Effector CD8-positive, alpha-beta T cell (primary cell): ENCODE measurements at places on chromosomes 5 and 9.

- DNase-seq: no peak
Measured at GRCh38 chr5:132053483-132053882, 7.0 kb upstream of the IL3 start.

DNA sequence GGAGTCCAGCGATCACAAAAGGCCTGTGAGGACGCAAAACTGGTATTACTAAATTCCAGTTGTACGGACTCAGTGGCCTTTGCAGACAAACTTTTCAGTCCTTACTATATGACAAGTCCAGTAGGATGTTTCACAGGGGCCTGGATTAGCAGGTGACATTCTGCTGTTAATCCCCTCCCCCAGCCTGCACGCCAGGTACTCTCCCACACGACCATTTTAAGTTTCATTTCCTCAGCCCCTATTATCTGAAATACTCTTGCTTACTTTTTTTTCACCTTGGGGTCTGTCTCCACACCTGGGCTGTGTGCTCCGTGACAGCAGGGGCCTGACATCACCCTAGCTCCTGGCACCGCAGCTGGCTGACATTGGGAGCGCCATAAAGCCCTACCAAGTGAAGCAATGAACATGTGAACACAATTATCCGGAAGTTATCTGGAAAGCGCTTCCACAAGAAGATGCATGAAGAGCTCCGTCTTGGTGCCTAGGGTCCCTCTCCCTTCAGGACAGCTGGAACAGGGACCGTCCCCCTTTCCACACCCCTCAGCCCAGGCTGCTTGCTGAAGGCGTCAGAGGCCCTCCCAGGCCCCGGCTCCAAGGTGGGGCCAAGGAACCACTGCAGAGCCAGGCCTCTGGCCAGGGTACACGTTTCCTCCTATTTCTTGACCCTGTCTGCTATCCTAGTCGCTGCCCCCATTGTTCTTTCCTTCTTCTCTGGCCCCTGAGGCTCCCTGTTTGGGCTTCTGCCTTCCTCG lies 39.7 kb upstream of the ZNF622 start:
- DNase-seq: no peak

- no peak for DNase-seq
Measured at GRCh38 chr5:1229822-1230221, 4.6 kb downstream of the SLC6A18 start.

DNA sequence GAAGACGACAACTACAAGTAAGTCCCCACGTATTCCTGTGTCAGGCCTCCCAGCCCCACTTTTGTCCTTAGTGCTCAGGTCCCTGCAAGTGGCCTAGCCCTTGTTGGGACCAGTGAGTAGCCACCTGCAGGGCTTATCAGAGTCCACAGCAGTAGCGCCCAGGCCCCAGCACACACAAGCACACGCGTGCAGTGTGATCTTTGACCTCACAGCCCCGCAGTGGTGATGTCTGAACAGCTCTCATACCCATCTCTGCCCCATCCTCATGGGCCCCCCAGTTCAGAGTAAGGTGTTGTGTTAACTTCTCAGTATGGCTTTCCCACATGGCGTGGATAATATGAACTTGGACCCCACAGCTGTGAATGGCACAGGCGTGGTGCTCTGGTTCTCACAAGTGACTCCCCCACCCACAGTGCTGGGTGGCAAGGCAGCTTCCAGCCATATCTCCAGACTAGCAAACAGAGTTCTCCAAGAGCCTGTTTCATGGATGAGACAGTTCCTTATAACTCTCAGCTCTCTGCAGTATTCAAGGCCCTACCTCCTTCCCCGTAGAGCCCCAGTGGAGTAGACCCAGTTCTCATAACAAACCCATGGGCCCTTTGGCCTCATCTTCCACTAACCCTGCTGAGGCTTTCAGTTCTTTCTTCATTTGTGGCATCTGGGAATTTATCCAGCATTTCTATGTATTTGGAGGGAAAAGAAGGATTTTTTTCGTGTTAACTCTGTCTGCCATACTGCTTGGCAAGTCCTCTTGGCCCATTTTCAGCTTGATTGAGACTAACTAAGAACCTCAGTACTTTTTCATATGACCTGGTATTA lies 46.5 kb upstream of the ANGPTL2 start:
- DNase-seq: no peak

GRCh38 chr5:156920861-156921431 lies 42.1 kb downstream of the TIMD4 start:
- no peak for DNase-seq

- DNase-seq: no peak
Measured at GRCh38 chr5:143716881-143717280, 95.1 kb upstream of the HMHB1 start.

DNA sequence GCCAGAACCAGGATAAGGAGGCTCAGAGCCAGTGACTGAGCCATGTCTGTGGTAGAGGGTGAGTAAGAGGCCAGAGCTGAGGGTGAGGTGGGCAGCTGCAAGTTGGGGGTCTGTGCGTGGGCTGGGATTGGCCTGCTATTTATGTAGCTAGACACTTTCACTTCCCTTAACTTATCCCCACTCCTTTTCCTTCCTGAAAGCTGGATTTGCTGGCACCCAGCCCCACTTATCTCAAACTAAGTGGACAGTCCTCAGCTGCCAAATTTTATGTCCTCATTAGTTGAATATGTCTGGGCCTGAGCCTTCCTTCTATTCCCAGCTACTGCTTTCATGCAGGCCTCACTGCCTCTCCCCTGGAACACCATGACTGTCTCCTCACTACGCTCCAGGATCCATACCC lies at the start of gene CCL21:
Gene CCL21 (minus strand): TSS at position 114 of the 400 bp plus-strand sequence. CDS start 70 bp downstream, at position 44.
- no peak for DNase-seq

DNA sequence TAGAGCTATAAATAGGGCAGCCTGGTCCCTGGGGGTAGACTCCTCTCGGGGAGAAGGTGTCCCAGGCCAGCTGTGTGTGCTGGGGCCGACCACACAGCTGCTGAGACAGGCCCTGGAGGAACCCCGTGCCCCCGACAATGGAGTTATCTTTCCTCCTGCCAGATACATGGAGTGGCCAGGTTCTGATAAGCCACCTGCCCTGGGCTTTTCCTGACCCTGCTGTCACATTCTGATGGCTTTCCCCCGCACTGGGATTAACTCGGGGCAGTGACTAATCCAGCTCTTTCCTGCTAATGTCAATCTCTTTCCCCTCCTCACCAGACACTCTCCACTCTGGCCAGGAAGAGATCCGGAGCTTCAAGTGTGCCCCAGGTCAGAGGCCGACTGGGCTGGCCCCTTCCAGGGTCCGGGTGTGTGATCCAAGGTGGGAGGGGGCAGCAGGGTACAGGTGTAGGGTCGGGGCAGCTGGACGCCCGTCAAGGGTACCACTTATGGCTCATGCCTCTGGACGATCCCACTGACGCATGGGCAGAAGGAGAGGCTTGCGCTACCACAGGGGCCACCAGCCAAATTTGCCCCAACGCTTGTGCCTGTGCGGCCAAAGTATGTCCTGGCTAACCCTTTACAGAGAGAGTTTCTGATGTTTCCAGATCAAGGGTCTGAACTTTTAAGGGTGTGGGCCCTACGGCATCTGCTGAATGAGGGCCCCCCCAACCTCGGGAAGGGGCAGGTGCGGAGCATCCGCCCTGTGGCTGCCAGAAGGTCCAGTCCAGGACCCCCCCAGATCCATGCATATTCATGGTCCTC lies 20.6 kb upstream of the COL5A1 start:
- DNase-seq: no peak

- DNase-seq: no peak
Measured at GRCh38 chr9:89664896-89665329, 60.1 kb downstream of the GADD45G start.

- DNase-seq: no peak
Measured at GRCh38 chr5:112276991-112277390, 142.1 kb downstream of the EPB41L4A start.

DNA sequence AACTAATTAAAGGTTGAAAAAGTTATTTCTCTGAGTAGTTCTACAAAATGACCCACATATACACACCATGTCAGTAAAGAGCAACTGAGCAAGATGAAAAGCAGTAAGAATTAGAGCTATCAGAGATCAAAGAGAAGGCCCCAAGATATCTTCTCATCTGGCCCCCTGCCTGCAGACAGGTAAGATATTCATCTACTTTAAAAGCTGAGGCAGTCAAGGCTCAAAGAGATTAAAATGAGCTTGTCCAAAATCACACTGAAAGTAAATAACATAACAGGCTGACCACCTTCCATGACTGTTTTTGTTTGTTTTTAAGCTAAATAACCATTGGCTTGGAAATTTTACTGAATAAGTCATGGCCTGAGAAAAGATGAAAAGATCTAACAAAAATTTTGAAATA lies 266.2 kb downstream of the FBXL17 start:
- no peak for DNase-seq

DNA sequence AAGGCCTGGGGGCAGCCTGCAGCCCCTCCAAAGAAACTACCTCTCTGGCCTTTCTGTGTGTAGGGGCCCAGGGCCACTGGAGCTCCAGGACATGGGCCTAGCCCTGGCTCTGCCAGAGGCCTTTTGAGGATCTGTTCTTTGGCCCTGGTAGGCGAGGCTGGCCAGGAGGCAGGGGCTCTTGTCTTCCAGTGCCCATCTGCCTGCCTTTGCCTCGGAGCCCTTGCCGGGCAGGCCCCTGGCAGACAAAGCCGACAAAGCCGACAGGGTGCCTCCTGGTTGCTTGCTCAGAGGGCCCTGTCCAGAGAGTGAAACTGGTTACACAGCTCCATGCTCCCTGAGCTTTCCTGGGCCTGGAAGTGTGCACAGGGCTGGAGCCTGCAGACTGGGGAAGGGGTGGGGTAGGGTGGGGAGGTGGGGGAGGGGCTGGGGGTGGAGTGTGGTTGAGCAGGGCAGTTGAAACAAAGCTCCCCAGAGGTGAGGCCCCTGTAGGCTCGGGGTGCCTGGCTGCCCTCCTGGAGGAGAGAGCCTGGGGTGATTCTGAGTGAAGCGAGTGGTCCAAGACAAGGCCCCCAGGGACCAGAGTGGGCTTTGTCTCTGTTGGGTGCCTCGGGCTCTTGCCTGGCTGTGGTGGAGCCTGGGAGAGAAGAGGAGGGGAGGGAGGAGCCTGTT lies 29.3 kb downstream of the PTPA start:
- DNase-seq: no peak

DNA sequence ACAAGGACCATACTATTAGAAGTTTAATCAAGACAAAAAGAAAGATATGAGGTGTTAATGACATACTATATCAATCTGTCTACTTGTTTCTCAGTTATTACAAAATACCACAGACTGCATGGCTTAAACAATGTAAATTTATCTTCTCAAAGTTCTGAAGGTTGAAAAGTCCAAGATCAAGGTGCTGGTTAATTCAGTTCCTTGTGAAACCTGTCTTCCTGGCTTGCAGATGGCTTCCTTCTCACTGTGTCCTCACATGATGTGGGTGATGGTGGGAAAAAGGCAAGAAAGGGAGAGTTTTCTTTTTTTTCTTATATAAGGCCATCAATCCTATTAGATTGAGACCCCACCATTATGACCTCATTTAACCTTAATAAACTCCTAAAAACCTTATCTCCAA lies 15.6 kb upstream of the SPINK14 start:
- DNase-seq: no peak

GRCh38 chr5:172123269-172123692 lies 64.7 kb downstream of the STK10 start:
- no peak for DNase-seq

DNA sequence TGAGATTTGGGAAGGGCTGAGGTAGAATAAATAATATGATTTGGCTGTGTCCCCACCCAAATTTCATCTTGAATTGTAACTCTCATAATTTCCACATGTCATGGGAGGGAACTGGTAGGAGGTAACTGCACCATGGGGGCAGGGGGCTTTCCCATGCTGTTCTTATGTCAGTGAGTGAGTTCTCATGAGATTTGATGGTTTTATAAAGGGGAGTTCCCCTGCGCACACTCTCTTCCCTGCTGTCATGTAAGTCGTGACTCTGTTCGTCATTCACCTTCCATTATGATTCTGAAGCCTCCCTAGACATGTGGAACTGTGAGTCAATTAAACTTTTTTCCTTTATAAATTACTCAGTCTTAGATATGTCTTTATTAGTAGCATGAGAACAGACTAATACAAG lies 115.5 kb upstream of the STARD4 start:
- no peak for DNase-seq

DNA sequence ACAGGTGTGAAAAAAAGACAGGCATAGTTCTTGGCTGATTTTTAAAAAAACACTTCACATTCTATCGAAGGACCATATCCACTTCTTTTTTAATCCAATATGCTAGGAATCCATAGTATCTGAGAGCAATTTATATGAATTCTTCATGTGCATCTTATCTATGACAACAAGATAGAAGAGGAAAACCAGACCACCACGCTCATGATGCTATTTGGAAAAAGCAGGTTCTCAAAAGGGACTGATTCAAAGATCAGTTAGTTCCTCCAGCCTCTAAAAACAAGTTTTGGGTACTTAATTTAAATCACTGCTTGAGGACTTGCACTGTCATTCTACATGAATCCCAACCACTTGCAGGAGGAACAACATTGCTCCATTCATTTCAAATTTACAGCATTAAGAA lies 6.3 kb downstream of the MEF2C start:
- DNase-seq: no peak

DNA sequence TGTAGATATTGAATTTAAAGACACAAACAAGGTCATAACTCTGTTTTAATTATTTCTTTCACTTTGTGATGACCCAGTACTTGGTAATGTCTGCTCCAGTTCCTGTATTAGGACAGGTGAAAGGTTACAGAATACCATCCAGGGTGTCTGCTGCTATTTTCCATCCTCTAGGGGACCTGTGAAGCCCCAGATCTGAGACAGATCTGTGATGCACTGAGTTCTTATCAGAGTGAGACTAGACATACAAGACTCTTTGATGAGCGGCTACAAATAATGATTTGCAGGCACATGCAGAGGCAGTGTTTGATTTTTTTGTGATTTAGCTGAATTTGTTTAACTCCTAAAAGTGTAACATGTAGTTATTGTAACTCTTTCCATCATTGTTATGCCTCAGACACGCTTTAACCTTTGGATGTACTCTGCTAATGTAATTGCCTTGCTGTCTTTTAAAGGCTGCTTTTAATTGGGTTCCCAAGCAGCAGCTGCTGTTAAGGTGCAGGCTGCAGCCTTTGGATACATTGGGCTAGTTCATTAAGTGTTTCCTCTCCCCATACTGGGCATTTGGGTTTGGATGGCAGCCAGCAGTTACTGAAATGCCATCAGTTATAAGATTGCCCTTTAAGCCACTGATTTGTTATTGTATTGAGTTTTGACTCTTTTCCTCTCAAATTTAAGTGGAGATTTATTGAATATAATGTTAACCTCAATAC lies 63.3 kb downstream of the RASGRF2 start:
- DNase-seq: no peak

DNA sequence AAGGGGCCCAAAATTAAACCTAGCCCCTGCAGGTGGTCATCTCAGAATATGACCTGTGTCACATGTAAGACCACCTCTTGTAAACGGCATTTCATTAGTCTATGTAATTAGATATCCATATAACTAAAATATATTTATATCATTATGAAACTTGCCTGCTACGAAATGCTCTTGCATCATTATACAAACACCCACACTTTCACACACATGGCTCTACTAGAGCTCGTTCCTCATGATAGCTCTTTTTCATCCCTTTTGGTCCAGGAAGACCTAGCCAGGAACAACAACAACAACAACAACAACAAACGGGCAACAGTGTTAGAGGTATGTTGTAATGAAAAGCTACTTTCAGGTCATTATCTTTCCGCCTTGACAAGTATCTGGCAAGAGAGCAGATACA lies 58.6 kb downstream of the LHFPL2 start:
- no peak for DNase-seq

GRCh38 chr5:83401775-83402174 lies 69.8 kb upstream of the VCAN start:
- no peak for DNase-seq

- no peak for DNase-seq
Measured at GRCh38 chr5:54558362-54558761, 40.8 kb downstream of the SNX18 start.

GRCh38 chr5:34957857-34958690 lies 28.7 kb downstream of the DNAJC21 start:
- no peak for DNase-seq

- DNase-seq: no peak
Measured at GRCh38 chr5:106443746-106444145, 1227.0 kb downstream of the EFNA5 start.
